ENCODE measurements at places on chromosomes 5 and 9.

DNA sequence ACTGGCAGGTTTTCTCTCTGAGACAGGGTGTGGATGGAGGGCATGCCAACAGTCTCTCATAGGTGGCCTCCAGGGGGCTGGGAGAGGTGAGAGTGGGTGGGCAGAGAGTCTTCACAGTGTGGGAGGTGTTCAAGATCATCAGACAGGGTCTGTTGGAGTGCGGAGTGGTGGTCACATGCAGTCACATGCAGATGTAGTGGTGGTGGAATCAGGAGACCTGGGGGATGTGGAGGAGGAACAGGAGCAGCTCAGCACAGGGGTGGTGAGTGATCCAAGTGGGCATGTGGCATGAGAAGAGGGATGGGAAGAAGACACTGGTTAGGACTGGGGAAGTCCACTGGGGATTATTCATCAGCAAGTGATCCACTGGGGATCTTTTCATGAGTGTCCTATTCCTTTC lies 5.8 kb downstream of the GM2A start:
- DNase-seq: no peak

GRCh38 chr5:27516437-27516836 lies 478.1 kb upstream of the CDH9 start:
- no peak for DNase-seq

- no peak for DNase-seq
These were observed 4.6 kb upstream of the DUSP1 start for GRCh38 chr5:172775326-172776234.

DNA sequence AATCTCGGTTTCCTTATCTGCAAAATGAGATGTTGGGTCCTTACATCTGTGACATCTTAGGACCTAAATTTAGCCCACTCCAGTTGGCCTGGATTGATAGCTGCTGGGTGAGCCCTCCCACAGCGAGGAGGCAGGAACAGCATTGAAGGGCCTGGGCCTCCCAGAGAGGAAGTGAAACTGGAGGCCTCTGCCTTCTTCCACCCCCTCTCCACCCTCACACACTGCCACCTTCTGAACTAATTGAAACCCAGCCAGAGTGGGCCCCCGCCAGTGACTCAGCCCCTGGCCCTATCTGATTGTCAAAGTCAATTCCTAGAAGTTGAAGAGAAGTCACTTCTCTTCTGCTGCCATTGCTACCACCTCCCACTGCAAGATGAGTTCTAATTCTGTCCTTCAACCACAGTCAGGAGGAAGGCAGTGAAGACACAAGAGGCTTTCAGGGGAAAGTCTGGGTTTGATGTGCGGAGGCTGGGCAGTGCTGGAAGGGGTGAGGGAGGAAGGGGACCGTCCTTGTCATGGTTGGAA lies 55.2 kb upstream of the NEK6 start:
- no peak for DNase-seq

DNA sequence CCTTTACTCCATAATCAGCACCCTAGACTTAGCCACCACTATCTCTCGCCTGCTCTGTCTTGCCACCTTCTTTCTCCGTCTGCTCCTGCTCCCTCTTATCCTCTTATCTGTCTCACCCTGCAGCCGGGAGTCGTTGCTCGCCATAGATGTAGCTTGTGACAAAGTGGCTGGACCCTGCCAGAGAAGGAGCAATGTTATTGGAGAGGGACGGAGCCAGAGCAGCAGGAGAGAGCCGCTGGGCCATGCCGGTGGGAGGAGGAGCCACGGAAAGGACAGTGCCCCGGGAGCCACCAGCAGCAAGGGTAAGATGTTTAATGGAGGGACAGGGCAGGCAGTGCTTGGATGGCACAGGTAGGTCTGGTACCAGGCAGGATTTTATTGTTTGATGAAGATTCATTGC lies 137.3 kb downstream of the SEC61B start:
- no peak for DNase-seq

DNA sequence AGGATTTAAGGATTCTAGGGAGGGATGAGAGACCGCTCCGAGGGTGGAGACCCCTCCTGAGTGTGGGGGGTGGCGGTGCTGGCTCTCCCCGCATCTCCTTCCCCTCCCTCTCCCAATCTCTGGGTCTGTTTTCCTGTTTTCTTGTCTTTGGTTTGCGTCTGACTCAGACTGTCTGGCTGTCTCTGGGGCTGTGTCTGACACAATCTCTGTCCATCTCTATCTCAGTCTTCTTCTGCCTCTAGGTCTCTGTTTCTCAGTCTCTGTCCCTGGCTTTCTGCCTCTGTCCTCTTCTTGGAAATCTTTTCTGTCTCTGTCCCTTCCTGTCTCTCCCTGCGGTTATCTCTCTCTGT lies 196 bp upstream of the GRM6 start:
- no peak for DNase-seq

- no peak for DNase-seq
These were observed 71.5 kb downstream of the NR6A1 start for GRCh38 chr9:124699575-124699974.

DNA sequence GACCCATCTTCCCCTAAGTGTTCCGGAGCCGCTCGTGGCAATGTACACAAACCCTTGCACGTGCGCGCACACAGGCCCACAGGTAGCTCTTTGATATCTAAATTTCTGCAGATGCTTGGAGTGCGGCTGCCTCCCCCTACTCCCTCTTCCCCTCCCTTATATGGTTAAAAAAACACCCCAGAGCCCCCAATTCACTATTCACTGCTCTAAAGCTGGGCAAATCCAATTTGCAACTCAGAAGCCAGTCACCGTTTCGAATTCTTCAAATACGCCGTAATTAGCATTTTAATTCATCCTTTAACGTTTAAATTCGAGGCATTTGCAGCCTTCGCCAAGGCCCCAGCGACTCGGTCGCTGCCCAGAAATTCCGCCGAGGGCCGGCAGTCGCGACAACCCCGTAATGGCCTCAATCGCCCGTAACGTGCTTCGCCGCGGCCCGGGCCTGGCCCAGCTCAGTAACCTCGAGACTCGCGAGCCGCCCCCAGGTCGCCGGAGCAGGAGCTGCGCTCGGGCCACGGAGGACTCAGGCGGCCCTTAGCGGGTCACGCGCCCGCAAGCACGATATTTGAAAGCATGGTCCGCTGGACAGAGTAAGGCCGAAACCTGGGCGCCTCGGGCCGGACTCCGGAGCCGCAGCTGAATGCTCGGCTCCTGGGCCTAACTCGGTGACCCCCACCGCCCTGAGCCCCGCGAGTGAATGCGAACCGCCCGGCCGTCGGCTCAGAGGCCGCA lies 1.3 kb downstream of the IRX2 start:
- no peak for DNase-seq
